HCT116 (cell line): ENCODE measurements at places on chromosomes 4 and X.

DNA sequence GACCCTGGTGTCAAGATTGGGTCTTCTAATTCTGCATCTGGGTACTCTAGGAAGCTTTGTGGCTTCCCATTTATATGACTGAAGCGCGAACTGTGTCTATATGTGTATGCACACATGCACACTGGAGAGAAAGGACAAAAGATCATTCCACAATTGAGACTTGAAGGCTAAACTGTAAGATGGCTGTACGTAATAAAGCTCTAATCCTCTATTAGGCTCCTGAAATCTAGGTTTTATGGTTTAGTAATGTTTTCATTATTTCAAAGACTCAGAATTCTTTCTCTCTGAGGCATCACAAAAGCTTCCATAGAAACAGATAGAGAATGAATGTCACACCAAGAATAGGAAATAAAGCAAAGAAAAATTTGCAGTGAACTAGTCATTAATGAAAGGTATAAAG is 320.7 kb upstream of the FTHL17 start:
- no peak for DNase-seq

DNA sequence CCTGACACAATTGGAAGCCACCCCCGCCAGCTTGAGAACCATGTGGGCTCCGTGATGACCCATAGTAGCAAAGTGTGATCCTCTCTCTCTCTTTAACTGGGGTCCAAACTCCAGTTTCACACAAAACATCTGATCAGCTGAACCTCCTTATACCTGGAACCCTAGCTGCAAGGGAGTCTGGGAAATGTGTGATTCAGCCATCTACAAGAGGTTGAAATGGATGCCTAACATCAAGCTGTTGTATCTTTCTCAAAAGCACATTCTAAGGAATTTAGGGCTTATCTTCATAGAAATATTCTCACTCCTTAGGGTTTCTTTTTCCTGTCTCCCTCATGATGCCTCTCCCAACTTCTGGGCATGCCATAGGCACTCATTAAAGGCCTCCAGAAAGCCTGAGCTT is 126.0 kb downstream of the BCOR start:
- DNase-seq, result no peak

DNA sequence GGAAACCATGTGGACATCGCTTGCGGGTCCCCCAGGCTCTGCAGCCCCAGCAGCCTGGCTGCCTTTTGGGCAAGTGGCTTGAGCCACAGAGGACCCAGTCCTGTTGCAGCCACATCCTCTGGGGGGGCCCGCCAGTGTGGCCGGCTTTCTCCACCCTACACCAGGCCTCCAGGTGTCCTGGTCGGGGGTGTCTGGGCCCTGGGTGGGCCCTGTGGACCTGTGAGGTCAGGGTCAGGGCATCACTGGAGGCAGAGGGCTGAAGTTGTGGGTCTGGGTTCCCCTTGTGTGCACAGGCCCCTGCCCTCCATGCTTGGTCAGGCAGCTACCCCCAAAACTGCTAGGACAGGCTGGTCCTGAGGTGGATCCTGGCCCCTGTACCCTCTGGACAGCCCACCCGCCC is 3.3 kb upstream of the MSANTD1 start:
- no peak for DNase-seq

DNA sequence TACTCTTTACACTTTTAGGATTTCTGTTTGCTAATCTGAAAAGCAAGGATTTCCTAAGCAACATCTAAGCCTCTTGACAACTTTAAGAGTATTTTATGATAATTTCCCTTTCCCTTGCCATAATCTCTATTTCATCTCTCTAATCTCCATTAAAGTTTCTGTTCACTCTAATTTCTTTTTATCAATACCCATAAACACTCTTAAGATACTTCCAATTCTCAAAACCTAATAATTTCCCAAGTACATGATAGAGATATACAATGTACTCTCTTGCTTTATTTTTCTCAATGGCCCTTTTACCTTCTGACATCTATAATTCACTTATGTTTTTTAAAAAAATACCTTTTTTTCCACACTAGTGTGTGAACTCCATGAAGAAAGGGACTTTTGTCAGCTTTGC is 26.8 kb downstream of the DAPP1 start:
- no peak for DNase-seq

GRCh38 chr4:168220893-168221292 is 97.7 kb downstream of the DDX60 start:
- DNase-seq, result no peak

GRCh38 chr4:185754961-185755360 is 57.0 kb downstream of the SORBS2 start:
- DNase-seq, result no peak

GRCh38 chrX:13898603-13899002 is 81.7 kb upstream of the GPM6B start:
- DNase-seq, result no peak

GRCh38 chrX:111507933-111508332 is 3.5 kb upstream of the SERTM2 start:
- DNase-seq, result no peak

GRCh38 chr4:33080275-33080674 is 2360.1 kb downstream of the PCDH7 start:
- DNase-seq, result no peak
